ENCODE measurements at places on chromosomes 7 and 10. TPM values are rescaled to one million over a fixed set of nuclear protein-coding genes. Genes with fewer than 3 reads are reported as not detected.

EVX1 gene
- not detected for total RNA-seq

LGI1 gene
- not detected for total RNA-seq

ATP6V0E2 gene
- total RNA-seq, result 9.5 TPM

DNA sequence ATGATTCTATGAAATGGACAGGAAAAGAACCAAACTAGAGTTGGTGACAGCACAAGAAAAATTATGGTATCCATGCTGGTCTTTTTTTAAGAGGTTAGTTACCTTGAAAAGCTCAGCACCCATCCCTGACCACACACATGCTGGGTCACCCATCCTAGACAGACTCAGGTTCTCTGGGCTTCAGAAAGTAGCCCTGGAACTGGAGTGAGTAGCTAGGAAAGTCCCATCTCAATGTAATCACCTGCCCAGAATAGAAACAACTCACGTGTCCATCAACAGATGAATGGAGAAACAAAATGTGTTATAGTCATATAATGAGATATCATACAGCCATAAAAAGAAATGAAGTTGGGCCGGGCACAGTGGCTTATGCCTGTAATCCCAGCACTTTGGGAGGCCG lies 37.0 kb downstream of the GSDME start:
- no peak overlapping the region for H3K27ac ChIP-seq
- H3K27me3 ChIP-seq, result no peaks in the 10 kb centered on the region
- no peaks in the 10 kb centered on the region for H3K36me3 ChIP-seq
- no peak for DNase-seq

DNA sequence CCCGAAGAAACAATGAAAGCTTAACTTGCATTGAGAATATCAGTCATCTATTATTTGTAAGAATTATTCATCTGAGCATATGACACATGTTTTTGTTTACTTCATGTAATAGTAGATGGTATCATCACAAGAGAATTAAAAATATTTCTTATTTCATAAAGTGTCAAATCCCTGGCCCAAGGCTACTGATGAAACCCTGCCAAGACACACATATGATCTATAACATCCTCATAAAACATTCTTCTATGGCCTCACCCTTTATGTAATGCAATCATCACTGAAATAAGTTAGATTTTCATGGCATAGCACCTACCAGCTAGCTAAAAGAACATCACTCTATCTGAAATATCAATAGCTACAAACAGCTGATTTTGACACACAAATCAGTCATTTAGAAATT lies 385.6 kb upstream of the PHF14 start:
- no peaks in the 10 kb centered on the region for H3K27me3 ChIP-seq
- H3K36me3 ChIP-seq, result no peaks in the 10 kb centered on the region
- no peaks in the 10 kb centered on the region for H3K4me1 ChIP-seq
- DNase-seq, result no peak
- no peak overlapping the region for H3K27ac ChIP-seq

- no peaks in the 10 kb centered on the region for H3K36me3 ChIP-seq
- H3K27ac ChIP-seq, result peak overlapping the region; percentile 42
- no peak overlapping the region for H3K4me3 ChIP-seq
- no peak for DNase-seq
Measured at GRCh38 chr10:62433901-62434300, 59.7 kb downstream of the ZNF365 start.

GRCh38 chr7:98816241-98816640 lies 53.6 kb downstream of the TMEM130 start:
- no peak for DNase-seq
- no peaks in the 10 kb centered on the region for H3K4me1 ChIP-seq
- H3K27me3 ChIP-seq, result no peaks in the 10 kb centered on the region
- H3K36me3 ChIP-seq, result no peaks in the 10 kb centered on the region
- no peak overlapping the region for H3K27ac ChIP-seq
- no peak overlapping the region for H3K4me3 ChIP-seq

DNA sequence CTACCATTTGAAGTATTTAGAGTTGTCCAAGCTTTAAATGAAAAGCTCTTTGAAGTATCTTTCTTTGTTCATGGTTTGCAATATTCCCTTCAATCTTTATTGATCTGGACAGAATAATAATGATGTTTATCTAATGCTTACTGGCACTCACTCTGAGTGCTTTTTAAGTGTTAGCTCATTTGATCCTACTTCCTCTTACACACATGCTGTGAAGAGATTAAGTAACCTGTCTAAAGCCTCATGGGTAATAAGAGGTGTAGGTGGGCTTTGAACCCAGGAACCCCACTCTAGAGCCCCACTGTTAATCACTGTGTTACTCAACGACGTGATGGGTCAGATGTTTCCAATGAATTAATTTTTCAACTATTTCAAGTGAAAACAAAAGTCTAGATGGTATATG lies 31.1 kb upstream of the ADD3 start:
- H3K27me3 ChIP-seq, result no peaks in the 10 kb centered on the region
- DNase-seq, result no peak
- no peak overlapping the region for H3K4me3 ChIP-seq
- no peak overlapping the region for H3K27ac ChIP-seq
- no peaks in the 10 kb centered on the region for H3K36me3 ChIP-seq

- no peak overlapping the region for H3K4me3 ChIP-seq
- DNase-seq, result no peak
- H3K4me1 ChIP-seq, result no peaks in the 10 kb centered on the region
- H3K27me3 ChIP-seq, result no peaks in the 10 kb centered on the region
- H3K36me3 ChIP-seq, result no peaks in the 10 kb centered on the region
Measured at GRCh38 chr7:31819031-31819430, 132.0 kb downstream of the PPP1R17 start.

- peaks cover 52% of the 10 kb centered on the region for H3K4me1 ChIP-seq
- H3K27me3 ChIP-seq, result no peaks in the 10 kb centered on the region
- H3K36me3 ChIP-seq, result no peaks in the 10 kb centered on the region
Measured at GRCh38 chr7:17367502-17367901, 69.0 kb downstream of the AHR start.

DNA sequence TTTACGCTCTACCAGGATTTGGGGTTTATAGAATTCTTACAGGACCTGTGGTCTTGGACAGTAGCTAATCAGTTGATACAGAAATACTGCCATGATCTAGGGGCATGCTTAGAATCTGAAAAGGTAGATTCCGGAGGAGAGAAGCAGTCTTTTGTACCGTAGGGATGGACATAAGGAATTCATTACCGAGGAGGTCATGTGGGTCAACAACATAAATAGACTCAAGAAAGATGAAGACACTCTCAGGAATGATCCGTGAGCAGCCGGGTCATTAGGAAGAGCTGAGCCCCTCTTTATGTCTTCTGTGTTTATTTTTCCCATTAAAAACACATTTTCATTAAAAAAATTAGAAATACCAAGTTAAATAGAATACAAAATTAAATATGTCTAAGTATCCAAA lies 160.1 kb upstream of the TNS3 start:
- H3K27ac ChIP-seq, result no peak overlapping the region
- no peak for DNase-seq
- H3K4me3 ChIP-seq, result no peak overlapping the region
- no peaks in the 10 kb centered on the region for H3K27me3 ChIP-seq
- no peaks in the 10 kb centered on the region for H3K4me1 ChIP-seq
- no peaks in the 10 kb centered on the region for H3K36me3 ChIP-seq

GRCh38 chr10:1116696-1117280 lies 60.6 kb downstream of the WDR37 start:
- peaks cover 98% of the 10 kb centered on the region for H3K36me3 ChIP-seq
- no peak for DNase-seq
- no peaks in the 10 kb centered on the region for H3K27me3 ChIP-seq
- H3K4me3 ChIP-seq, result no peak overlapping the region
- no peaks in the 10 kb centered on the region for H3K4me1 ChIP-seq

- no peaks in the 10 kb centered on the region for H3K36me3 ChIP-seq
- peaks cover 16% of the 10 kb centered on the region for H3K27me3 ChIP-seq
- H3K4me3 ChIP-seq, result no peak overlapping the region
- DNase-seq, result no peak
- H3K27ac ChIP-seq, result no peak overlapping the region
Measured at GRCh38 chr10:14022052-14022451, 308.7 kb downstream of the FRMD4A start.

- no peaks in the 10 kb centered on the region for H3K36me3 ChIP-seq
- no peaks in the 10 kb centered on the region for H3K27me3 ChIP-seq
- H3K4me3 ChIP-seq, result no peak overlapping the region
Measured at GRCh38 chr10:116833986-116834985, 15.0 kb upstream of the ENO4 start.

Data from esophagus squamous epithelium (tissue), 5 donors.